COLO829 (cell line): ENCODE measurements at places on chromosomes 4 and X.

GRCh38 chrX:118499295-118499694, 3.7 kb downstream of the DOCK11 start:
- no peak for DNase-seq

GRCh38 chrX:121455890-121456289, 408.5 kb downstream of the GLUD2 start:
- no peak for DNase-seq

DNA sequence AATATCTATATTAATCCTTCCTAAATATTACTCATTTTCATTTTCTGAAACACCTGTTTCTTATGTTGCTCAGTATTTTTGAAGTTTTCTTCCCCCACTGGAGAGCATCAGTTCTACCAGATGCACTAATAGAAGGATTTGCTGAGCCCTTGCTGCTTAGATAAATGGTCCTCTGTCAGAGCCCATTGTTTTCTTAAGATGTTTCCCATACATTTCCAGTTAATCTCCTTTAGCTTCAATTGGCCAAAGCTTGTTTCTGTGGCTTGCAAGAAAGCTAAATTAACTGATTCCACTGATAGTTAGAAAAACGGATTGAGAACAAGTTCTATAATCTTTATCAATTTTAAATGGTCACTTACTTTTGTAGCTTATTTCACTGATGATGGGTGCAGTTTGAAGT, 1425.5 kb downstream of the PCDH18 start:
- DNase-seq, result no peak

- no peak for DNase-seq
Observed at GRCh38 chrX:20438871-20439526, 172.3 kb upstream of the RPS6KA3 start.

- no peak for DNase-seq
Observed at GRCh38 chrX:7055386-7056137, 92.0 kb upstream of the STS start.

GRCh38 chr4:144782345-144782744, 136.4 kb downstream of the HHIP start:
- DNase-seq, result no peak

GRCh38 chr4:158315706-158316105, 105.4 kb downstream of the TMEM144 start:
- no peak for DNase-seq

DNA sequence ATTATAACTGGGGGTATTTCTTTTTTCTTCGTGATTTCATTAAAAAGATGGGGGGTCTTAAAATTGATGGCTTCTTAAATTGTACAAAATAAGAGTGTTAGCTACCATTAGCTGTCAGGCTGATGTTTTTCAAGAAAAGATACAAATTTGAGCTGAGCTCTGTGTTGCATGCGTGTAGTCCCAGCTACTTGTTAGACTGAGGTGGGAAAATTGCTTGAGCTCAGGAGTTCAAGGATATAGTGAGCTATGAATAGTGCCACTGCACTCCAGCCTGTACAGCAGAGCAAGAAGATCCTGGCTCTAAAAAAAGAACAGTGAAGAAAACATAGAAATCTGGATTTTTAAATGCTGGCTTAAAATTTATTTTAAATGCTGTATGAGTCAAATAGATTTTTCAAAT, 13.0 kb downstream of the USO1 start:
- no peak for DNase-seq

- DNase-seq, result no peak
Observed at GRCh38 chr4:15765910-15766697, 12.0 kb upstream of the CD38 start.
